A172 (cell line): ENCODE measurements at places on chromosomes 1 and 21.

DNA sequence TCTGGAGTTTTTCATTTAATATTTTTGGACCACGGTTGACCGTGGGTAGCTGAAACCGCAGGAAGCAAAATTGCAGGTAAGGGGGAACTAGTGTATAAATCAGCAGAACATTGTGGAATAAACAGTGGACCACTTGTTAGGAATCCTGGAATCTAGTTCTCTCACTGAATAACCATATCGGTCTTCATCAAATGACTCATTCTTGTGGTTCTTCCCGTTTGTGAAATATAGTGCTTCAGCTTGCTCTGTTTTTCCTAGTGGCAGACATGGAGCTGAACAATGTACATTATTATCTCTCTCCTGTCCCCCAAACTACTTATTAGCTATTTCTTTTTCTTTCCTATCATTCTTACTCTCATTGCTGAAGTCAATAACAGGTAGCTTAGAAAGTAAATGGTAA, 61.9 kb downstream of the HSPA13 start:
- DNase-seq, result peak; percentile 46

DNA sequence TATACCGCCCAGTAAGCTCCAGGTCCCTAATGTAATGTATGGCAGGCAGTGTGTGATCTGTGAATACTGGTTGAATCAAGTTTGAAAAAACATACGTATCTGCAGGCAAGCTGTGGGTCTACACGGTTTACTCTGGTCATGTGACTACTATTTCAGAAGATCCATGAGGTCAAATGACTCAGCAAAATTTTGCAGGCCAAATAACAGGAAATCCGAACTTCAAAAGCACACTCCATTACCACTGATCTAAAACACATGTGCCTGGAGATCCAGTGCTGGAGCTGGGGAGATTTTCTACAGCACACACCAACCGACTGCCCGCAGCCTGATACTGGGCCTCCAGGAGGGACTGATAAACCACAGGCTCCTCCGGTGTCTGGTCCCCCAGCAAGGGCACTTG, 64.5 kb upstream of the SLC44A3 start:
- DNase-seq, result no peak

- no peak for DNase-seq
Measured at GRCh38 chr21:34203851-34204420, 130.6 kb downstream of the MRPS6 start.

GRCh38 chr1:194159941-194160340, 973.5 kb upstream of the B3GALT2 start:
- DNase-seq, result no peak

- DNase-seq, result no peak
Measured at GRCh38 chr1:164713456-164714207, 154.6 kb downstream of the PBX1 start.

- no peak for DNase-seq
Measured at GRCh38 chr1:112872551-112872962, 83.4 kb downstream of the SLC16A1 start.

GRCh38 chr1:2258996-2259395, 30.9 kb downstream of the SKI start:
- no peak for DNase-seq

DNA sequence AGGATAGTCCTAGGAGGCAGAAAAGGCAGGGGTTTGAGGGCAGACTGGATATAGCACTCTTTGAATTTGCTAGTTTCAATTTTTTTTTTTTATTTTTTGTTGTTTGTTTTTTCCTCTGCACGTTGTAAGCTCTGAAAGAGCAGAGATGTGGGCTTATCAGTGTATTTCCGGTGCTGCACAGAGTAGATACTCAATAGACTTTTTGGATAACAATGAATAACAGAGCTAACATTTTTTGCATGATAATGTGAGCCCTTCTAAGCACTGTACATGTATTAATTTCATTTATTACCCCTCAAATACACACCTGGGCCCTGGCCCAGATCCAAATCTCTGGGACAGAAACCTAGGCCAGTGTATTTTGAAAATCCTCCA, 17.1 kb upstream of the PARP1 start:
- no peak for DNase-seq

- no peak for DNase-seq
Measured at GRCh38 chr1:36784147-36784859, 250.0 kb downstream of the GRIK3 start.

GRCh38 chr1:217389895-217390294, 241.0 kb downstream of the GPATCH2 start:
- DNase-seq, result no peak

DNA sequence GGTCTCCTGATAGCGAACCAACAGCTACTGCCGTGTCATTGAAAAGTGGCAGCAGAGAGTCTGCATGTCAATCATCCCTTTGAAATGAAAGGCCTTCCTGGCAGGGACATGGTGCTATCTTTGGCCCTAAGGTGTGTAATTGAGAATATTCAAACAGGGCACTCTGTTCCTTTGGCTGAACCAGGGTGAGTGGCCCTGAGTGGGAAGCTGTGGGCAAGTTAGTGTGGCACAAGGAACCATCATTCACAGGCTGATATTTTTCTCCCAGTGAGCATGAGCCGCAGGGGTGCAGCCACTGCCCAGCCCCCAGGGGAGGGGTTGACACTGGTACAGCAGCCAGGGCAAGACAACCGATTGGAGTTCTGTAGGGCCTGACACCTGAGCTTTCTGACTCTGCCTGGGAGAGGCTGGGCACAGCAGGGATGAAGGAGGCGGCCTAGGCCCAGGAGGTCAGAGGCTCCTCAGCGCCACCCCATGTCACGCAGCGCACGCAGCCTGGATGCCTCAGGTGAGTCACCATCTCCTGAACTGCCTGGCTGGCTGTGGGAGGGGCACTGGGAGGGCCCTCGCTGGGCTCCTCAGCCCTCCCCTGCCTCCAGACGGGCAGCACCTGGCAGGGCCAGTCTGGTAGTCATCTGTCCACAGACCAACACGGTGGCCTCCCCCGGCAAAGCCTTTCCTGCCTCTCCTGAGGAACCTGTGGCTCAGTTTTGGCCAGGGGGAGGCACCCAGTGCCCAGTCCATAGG, 13.2 kb downstream of the QSOX1 start:
- DNase-seq, result peak; percentile 88

- DNase-seq, result peak; percentile 68
Measured at GRCh38 chr1:211378844-211379243, 52.2 kb downstream of the TRAF5 start.

- DNase-seq, result peak; percentile 96
Measured at GRCh38 chr21:42414928-42415769, 11.4 kb downstream of the UBASH3A start.

GRCh38 chr1:3453203-3453761, 1.2 kb upstream of the ARHGEF16 start:
- DNase-seq, result peak; percentile 39

GRCh38 chr1:22876359-22877111, 96.1 kb downstream of the LACTBL1 start:
- peak; percentile 14 for DNase-seq

GRCh38 chr21:19463966-19464365, 1060.4 kb upstream of the TMPRSS15 start:
- DNase-seq, result no peak

GRCh38 chr1:231442735-231443134, 20.6 kb upstream of the EGLN1 start:
- no peak for DNase-seq

GRCh38 chr1:42146626-42147320, 6.4 kb upstream of the GUCA2B start:
- peak; percentile 25 for DNase-seq

DNA sequence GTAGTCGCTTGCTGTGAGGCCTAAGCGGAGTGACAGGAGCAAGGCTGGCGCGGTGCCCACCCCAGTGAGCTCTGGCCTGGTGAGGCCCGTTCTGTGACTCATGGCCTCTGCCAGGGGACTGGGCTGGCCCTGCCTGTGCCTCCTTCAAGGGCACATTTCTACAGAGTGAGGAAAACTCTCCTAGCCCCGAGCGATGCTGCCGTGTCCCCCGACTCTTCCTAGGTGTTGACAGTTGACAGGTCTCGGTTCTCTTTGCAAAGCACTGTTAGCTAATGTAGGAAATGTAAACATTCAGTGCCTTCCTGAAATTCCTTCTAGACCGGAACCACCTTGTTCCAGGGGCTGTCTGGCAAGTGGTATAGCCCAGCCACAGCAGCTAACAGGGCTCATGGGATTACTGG, 43.9 kb downstream of the ABCG1 start:
- DNase-seq, result peak; percentile 90

GRCh38 chr1:92599184-92599583, 112.5 kb upstream of the GFI1 start:
- no peak for DNase-seq

DNA sequence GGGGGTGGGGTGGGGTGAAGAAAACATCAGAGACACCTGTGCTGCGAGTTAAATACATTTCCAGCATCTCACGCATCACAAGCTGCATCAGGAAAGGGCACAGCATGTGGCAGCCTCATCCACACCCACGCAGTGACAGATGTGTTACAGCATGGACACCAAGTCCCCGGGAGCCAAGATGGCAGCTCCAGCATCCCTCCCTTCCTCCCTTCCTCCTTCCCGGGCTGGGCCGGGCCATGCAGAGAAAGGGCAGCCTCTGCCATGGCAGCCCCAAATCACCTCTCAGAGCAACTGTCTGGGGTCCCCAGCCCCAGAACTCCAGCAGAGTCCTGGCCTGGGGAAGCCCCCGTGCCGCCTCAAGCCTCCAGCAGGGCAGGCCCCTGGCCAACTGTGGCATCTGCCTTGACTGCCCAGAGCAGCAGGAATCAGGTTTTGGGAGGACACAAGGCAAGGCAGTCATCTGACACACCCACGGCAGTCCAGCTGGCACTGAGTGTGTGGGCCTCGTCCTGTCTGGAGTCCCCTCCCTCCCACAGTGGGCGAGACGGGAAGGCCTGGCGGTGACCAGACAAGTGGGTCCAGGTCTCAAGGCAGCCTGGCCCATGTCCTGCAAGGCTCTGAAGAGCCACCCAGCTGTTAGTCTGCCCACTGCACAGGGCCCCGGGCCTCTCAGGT, 6.2 kb downstream of the SMIM1 start:
- no peak for DNase-seq

DNA sequence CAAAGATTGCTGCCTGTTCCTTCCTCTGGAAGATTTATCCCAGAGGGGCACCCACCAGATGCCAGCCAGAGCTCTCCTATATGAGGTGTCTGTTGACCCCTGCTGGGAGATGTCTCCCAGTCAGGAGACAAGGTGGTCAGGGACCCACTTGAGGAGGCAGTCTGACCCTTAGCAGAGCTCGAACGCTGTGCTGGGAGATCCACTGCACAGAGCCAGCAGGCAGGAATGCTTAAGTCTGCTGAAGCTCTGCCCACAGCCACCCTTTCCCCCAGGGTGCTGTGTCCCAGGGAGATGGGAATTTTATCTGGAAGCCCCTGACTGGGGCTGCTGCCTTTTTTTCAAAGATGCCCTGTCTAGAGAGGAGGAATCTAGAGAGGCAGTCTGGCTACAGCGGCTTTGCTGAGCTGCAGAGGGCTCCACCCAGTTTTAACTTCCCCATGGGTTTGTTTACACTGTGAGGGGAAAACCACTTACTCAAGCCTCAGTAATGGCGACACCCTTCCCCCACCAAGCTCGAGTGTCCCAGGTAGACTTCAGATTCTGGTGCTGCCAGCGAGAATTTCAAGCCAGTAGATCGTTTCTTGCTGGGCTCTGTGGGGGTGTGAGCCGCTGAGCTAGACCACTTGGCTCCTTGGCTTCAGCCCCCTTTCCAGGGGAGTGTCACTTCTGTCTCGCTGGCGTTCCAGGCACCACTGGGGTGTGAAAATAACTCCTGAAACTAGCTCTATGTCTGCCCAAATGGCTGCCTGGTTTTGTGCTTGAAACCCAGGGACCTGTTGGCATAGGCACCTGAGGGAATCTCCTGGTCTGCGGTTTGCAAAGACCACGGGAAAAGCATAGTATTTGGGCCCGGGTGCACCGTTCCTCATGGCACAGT, 51.1 kb upstream of the PDC start:
- peak; percentile 70 for DNase-seq

DNA sequence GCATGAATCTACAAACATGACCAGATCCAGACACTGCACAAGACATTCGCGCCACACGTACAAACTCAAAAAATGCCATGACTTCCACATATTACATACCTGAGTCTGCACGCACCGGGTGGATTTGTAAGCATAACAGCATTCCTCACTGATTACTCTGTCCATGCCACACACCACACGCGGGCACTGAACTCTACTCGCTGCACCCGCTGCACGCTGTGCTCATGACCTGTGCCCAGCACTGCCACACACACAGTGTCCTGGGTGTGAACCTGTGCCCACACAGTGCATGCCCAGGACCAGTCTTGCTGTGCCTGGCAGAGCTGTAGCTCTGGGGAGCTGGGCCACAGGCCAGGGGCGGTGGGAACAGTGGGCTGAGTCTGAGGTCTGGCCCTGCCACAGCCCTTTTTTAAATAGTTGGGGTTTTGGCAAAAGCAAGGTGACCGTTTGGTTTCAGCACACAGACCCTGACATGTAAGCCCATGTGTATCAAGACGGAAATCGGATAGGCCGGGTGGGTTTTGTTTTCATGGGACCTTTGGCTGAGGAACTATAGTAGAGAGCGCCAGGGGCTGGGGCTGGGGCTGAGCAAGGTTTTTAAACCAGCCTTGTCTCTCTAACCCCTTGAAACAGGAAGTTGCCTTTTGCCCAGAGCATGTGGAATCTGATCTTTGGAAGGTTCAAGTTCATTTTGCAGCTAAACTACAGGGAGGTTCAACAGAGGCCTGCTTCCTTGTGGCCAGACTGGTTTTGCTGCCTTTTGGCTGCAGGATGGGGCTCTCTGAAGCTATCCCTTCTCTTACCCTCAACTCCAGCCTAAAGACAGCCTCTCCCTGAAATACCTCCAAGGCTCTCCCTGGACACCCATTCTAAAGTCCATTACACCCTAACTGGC, 12.3 kb upstream of the GOLT1A start:
- DNase-seq, result no peak

DNA sequence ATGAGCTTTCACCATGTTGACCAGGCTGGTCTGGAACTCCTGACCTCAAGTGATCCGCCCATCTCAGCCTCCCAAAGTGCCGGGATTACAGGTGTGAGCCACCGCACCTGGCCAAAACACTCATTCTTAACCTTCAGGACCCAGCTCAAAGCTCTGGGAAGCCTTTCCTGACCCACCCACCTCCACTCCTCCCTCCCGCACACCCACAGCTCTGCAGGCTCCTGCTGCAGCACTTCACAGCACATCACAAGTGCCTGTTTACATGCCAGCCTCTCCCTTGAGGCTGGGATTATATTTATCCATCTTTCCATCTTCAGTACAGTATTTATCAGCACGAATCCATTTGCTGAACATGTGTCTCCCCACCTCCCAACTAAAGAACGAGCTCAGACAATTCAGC, 14.9 kb downstream of the SLC9A1 start:
- DNase-seq, result no peak
